Astrocyte of the cerebellum (primary cell): ENCODE measurements at places on chromosomes 4 and X.

DNA sequence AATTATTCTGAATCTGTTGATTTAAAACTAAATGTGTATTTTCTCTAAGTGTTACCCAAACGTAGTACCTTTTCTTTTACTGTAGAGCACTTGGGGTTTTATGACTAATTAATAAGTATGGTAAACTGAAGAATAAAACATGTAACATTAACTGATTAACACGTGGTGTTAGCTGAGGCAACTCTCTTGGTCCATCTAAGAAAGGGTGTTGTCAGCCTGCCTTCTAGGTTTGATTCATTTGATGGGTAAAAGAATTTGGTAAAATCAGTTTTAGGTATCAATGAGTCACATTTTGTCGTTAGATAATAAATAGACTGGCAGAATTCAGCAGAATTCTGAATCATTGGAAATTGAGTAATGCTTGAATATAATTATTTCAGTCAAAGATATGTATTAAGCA, 99.7 kb downstream of the AFF1 start:
- DNase-seq = no peak

- DNase-seq = no peak
These were observed 182.8 kb downstream of the LARP7 start for GRCh38 chr4:112819729-112820128.

DNA sequence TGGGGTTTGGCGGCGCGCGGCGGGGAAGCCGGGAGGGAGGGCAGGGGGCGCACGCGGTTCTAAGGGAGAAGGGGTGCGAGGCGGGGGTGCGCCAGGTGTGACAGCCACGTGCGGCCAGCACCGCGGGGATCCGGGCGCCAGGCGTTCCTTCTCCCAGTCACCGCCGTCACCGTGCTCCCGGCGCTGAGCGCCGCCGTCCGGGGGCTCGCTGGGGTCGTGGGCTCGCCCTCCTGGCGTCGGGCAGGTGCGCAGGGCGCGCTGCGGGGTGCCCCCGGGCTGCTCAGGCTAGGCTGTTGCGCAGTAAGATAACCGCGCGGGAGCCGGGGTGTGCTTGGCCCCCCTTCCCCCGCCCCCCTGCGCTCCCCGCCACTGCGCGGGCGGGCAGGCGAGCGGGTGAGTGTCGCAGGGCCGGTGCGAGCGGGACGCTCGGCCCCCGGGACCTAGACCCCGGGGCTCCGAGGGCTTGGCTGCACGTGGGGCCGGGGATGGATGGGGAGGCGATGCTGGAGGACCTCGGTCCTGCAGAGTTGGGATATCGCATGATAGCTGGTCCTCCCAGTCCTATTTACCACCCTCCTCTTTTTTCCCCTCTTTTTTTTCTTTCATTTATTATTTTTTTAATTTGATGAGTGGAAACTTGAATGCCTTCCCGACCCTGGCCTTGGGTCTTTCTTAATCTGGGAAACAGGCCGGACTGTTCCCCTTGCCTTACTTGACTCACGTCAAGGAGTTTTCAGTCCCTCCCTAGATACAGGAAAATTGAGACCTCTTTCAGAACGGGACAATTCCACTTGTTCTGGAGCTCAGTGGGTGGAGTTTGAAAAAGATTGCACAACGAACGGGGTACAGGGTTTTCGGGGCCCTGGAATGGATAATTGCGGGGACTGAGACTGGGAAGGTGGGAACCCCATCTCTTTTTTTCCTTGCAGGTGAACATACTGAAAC, 797 bp downstream of the TXLNG start:
- no peak for DNase-seq

GRCh38 chrX:10288373-10288975, 131.7 kb downstream of the CLCN4 start:
- peak; percentile 9 for DNase-seq

DNA sequence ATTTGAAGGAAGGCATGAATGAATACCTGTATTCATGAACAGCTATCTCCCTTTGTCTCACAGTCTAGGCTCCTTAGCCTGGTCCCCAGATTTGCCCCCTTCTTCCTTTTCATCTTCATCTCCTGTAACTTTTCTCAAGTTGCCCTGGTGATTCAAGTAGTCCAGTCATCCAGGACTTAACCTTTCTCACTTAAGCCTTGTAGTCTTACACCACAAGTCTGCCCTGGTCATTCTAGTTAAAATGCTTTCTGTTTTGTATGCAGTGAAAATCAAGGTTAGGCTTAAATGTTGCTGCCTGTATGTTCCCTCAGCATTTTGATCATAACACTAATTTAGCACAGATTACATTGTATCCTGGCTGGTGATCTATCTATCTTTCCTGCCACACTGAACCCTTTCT, 58.5 kb upstream of the SLC7A11 start:
- DNase-seq = no peak
